ENCODE measurements at places on chromosomes 2 and 18.

GRCh38 chr18:69819460-69819859 lies 128.2 kb downstream of the CD226 start:
- no peak for DNase-seq

GRCh38 chr2:168744844-168745243 lies 57.6 kb upstream of the NOSTRIN start:
- no peak for DNase-seq

GRCh38 chr2:239465017-239466001 lies 64.5 kb upstream of the HDAC4 start:
- no peak for DNase-seq

- DNase-seq: no peak
Measured at GRCh38 chr2:65393743-65394422, 38.5 kb downstream of the SPRED2 start.

- no peak for DNase-seq
Measured at GRCh38 chr2:27191070-27191829, 20.6 kb upstream of the ATRAID start.

DNA sequence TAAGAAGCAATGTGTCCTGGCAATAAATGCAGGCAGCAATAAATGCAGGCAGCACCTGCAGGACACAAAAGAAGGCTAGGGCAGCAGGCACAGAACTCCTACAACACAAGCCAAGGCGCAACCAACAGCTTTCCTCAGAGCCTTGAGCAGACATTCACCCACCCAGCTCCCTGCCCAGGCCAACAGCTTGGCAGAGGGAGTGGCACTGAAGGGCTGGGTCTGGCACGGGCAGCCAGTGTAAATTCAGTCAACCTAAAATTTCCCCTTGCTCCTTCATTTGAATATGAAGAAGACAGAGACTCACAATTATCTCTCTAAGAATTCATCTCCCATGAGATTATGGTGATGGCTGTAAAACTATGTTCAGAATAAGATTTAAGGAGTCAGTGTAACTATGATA lies 35.4 kb downstream of the AAK1 start:
- DNase-seq: no peak

- no peak for DNase-seq
Measured at GRCh38 chr2:172552547-172553291, 3.2 kb upstream of the PDK1 start.

- DNase-seq: no peak
Measured at GRCh38 chr2:148721520-148721931, 77.0 kb downstream of the EPC2 start.

DNA sequence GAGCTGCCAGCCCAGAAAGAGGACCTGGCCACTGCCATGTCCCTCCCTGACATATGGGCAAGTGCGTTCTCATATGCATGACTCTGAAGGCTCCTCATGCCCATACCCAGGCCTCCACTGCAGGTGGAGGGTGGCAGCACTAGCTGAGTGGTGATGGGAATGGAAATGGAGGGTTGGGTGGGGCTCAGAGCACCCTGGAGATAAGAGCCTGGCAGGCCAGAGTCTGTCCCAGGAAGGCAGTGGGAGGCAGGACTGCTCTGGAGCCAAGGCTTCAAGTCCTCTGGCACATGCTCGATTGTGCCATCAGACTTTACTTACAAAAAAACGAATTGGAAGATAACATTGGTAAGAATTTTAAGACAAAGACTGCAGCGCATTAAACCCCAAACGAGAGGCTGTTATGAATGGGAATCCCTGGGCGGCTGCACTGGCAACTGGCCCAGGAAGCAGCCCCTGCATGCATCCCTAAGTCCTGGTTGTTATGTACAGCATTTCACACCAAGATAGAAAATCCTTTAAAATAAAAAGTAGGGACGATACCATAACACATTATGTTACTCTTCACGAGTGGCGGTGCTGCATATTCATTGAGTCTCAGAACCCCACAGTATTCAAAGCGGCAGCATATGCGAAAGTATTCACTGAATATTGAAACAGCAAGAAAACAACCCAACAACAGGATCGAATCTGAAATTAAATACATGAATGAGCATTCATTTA lies 81.7 kb upstream of the FAM98A start:
- DNase-seq: no peak

GRCh38 chr2:162821176-162821575 lies 17.4 kb downstream of the KCNH7 start:
- DNase-seq: no peak

- no peak for DNase-seq
Measured at GRCh38 chr2:8533923-8534322, 147.9 kb upstream of the ID2 start.

DNA sequence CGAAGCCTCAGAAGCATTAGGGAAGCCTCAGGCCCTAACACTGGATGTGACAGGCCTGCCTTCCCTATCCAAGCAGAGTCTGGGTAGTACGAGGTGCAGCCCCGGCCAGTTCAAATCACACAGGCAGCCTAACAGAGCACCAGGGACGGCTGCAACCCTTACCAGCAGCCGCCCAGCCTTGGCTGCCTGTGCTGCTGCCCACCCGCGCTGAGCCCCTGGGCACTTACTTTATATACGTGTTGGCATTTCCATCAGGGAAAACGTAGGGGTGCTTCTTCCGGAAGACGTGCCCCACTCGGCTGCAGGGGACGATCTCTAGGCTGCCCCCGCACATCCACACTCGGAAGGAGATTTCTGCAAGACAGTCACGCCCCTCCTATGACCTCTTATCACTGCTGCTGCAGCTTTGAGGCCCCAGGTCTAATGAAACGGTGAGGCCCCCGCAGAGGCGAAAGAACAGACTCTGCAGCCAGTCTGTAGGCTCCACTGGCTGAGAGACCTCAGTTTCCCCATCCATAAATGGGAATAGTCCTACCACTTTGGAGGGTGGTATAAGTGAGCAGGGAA lies 124.7 kb upstream of the CAPN13 start:
- no peak for DNase-seq

Measured in HuH-7 (cell line).